Stimulated activated naive CD4-positive, alpha-beta T cell (primary cell): ENCODE measurements at places on chromosomes 13 and 19.

- no peak for DNase-seq
These were observed 6.2 kb downstream of the ZNF416 start for GRCh38 chr19:57572415-57572947.

GRCh38 chr13:26017196-26017921 lies 34.5 kb downstream of the SHISA2 start:
- peak; percentile 26 for DNase-seq

- no peak for DNase-seq
These were observed 21.8 kb downstream of the TINCR start for GRCh38 chr19:5545984-5546383.

DNA sequence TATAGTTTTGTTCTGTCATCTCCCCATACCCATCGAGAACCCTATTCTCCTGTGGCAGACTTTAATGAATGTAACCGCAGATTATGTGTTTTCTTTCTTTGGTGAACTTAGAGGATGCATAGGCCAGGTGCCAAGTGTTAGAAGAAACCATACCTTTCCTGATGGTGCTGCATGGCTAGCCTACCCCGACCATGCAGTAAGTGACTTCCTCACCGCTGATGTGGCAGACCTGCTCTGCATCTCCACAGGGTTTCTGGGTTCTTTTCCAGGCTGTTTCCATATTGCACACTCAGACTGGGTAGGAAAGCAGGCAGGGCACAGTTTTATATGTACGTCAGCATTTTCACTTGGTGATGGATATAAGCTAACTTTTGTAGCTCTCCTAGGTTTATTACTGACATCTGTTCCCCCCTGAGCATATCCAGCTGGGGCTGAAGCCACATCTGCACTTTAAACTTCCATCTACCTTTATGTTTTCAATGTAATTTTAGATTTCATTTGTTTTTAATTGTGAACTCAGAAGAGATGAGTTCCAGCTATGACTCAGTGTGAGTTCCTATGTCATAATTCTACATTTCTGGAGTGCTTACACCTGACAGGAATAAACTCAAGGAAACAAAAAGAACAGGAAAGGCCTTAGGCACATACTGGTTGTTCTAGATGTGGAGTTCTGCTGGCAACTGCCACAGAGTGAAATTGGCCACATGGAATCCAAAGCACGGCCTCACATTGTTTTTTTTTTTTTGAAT lies 42.3 kb downstream of the LRCH1 start:
- no peak for DNase-seq

- DNase-seq, result no peak
These were observed 8.2 kb downstream of the LONP1 start for GRCh38 chr19:5711713-5712161.

- no peak for DNase-seq
These were observed 1653.4 kb downstream of the SLITRK5 start for GRCh38 chr13:89324582-89324981.

GRCh38 chr13:28558567-28558966 lies 63.6 kb upstream of the FLT1 start:
- DNase-seq, result no peak

GRCh38 chr13:91609353-91609752 lies 210.9 kb downstream of the GPC5 start:
- DNase-seq, result no peak

GRCh38 chr19:32040236-32040635 lies 305.2 kb upstream of the ZNF507 start:
- DNase-seq, result no peak

DNA sequence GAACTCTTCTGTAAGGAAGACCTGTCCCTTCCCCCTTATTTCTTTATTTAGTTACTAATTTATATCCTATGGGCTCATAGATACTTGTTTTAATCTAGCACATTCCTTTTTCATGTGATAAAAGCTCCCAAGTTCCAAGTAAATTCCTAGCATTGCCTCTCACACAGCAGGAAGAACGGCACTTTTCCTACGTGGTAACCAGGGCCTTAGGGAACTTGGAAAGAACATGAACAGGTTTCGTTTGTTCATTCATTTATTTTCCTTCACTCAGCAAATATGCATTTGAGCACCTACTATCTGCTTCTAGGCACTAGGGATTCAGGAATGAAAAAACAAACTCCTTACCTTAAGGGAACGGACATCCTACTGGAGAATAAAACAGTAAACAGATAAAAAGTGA lies 125.1 kb downstream of the SIPA1L3 start:
- DNase-seq, result no peak

DNA sequence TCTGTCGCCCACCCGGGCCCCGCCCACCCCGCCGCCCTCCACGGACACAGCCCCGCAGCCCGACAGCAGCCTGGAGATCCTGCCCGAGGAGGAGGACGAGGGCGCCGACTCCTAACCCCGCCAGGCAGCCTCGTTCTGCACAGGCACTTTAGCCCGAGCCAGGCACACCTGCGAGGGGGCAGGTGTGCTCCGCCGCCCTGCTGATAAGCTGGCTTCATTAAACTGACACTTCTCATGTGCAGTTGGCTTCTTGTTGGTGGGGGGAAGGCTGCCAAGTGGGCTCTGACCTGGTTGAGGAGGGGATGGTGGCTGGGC lies 8.2 kb downstream of the IL4I1 start:
- no peak for DNase-seq

DNA sequence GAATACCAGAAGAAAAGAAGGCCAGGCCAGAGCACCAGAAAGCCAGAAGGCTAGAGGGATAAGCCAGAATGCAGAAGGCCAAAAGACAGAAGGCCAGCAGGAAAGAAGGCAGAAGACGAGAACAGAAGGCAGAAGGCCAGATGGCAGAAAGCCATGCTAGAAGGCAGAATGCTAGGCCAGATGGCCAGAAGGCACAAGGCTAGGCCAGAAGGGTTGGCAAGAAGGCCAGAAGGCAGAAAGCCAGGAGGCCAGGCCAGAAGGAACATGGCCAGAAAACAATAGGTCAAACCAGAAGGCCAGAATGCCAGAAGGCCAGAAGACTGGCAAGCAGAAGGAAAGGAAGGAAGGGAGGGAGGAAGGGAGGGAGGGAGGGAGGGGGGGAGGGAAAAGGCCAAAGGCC lies 188.8 kb downstream of the TUBA3C start:
- DNase-seq, result no peak

DNA sequence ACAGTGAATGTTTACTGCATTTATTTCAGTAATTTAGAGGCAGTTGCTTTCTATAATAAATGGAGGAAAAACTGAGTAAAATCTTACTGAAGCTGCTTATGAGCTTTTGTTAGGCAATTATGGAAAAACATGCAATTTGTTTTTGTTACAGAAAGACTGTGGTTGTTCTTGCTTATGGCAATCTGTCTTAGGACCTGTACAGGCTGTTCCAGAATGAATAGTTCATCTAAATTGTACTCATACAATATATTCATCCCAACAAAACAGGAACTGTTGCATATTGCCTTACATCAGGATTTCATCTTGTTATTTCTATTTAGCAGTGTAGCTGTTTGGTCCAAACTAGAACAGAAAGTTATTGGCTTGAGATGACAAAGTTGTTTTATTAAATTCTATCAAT lies 199.2 kb downstream of the NALCN start:
- DNase-seq, result no peak

DNA sequence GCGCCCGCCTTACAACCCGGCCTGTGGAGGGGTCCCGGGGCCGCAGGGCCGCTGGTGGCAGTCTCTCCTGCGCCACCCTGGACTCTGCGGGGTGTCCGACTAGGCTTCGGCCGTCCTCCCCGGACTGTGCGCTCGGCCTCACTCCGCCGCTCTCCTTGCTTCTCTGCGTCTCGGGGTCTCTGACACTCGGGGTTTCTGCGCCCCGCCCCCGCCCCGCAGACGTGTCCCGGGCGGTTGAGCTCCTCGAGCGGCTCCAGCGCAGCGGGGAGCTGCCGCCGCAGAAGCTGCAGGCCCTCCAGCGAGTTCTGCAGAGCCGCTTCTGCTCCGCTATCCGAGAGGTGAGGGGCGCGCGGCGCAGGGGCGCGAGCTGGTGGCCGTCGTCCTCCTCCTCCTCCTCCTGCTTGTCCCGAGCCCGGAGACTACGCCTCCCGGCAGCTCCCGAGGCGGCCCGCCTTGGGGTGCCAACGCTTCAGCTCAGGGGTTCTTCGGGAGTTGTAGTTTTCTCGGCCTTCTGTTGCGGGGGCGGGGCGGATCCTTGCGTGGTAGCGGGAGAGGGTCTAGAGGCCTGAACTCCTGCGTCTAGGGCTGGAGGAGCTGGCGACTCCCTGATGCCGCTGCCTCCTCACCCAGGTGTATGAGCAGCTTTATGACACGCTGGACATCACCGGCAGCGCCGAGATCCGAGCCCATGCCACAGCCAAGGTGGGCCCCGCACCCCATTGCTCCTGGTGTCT lies 627 bp downstream of the LIN7B start:
- peak; percentile 52 for DNase-seq

DNA sequence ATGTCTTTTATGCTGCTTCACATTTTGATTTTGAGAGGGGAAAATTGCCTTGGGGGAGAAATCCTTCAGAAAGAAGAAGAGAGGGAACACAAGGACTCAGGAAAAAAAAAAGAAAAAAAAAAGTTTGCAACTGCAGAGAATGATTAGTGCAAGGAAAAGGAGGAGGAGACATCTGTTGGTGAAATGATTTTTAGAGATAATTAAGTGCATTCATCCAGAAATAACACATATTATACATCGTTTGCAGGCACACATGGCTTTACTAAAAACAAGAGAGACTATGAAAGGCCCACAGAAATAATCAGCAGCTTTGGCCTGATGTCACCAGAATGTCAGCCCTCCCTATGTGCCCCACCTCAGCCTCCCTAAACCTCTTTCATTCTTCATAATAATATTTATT lies 1058.2 kb downstream of the PCDH9 start:
- no peak for DNase-seq

DNA sequence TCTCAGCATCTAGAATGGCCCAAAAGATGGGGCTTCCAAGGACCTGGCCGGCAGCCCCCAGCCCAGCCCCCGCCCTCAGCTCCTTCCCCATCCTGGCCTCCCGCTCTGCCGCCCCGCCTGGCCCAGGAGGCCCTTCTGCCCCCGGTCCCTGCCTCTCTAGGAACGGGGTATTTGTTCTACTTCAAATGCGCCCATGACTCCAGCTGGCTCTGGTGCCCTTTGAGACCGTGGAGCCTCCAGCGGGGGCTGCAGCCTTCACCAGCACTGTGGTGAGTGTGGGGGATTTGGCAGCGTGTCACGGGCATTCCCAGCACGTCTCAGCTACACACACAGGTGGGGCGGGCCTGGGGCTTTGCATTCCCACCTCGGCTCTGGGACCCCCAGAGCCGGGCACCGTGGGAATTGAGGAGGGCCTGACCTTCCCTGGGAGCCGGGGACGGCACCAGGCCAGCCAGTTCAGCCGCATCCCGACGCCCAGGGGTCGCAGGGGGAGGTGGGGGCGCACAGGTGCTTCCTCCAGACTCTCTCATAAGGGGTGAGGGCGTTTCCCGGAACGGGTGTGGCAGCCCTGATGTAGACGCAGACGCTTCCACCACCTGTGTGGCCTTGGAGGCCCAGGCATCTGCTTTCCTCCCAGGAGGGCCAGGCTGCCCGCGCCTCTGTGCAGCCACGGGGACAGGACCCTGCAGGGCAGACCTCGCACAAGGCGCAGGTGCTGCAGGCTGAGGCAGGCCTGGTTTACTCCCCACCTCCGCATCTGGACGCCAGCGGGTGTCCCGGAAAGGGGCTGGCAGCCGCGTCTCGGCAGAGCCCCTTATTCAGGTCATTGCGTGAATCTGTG lies 947 bp downstream of the ATP4B start:
- DNase-seq, result no peak

- DNase-seq, result no peak
These were observed 41.0 kb upstream of the SIAH3 start for GRCh38 chr13:45892513-45892912.

DNA sequence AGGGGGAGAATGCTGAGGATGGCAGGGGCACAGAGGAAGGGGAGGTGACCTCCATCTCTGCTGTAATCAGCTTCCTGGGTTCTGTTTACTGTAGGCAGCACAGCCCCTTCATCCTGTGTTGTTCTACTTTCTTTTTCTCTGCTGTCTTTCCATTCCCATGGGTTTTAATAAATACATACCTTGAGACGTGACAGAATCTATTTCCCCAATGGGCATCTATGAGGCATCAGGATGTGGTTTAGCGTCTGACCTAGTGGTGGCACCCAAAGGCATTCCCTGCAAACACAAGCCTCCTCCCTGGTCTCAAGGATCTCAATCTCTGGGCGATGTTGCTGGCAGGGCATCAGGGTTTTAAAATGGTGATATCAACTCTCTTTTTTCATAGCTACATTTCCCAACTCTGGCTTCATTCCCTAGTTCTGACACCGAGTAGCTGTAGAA lies 60.8 kb downstream of the ALOX5AP start:
- no peak for DNase-seq

GRCh38 chr13:109144693-109145437 lies 515.5 kb downstream of the MYO16 start:
- no peak for DNase-seq

GRCh38 chr13:41122838-41123237 lies 9.8 kb downstream of the KBTBD6 start:
- no peak for DNase-seq
